Endothelial cell (in vitro differentiated cells): ENCODE measurements at places on chromosomes 4 and X.

- DNase-seq = peak; percentile 16
These were observed 147.4 kb downstream of the SMIM20 start for GRCh38 chr4:26061248-26061986.

GRCh38 chrX:1899841-1900240 lies 285.0 kb downstream of the ASMT start:
- DNase-seq = no peak

- DNase-seq = no peak
These were observed 438.3 kb downstream of the CENPC start for GRCh38 chr4:67106861-67107460.

DNA sequence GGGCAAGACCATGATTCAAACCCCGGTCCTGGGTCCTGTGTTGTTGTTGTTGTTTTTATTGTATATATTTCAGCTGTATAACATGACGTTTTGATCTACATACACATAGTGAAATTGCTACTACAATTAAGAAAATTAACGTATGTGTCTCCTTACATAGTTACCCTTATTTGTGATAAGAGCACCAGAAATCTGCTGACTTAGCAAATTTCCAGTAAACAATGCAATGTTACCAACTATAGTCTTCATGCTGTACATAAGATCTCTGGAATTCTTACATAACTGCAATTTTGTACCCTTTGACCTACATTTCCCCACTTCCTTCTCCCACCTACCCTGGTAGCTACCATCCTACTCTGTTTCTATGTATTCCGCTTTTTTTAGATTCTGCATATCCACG lies 75.8 kb upstream of the MAGEB10 start:
- DNase-seq = no peak

DNA sequence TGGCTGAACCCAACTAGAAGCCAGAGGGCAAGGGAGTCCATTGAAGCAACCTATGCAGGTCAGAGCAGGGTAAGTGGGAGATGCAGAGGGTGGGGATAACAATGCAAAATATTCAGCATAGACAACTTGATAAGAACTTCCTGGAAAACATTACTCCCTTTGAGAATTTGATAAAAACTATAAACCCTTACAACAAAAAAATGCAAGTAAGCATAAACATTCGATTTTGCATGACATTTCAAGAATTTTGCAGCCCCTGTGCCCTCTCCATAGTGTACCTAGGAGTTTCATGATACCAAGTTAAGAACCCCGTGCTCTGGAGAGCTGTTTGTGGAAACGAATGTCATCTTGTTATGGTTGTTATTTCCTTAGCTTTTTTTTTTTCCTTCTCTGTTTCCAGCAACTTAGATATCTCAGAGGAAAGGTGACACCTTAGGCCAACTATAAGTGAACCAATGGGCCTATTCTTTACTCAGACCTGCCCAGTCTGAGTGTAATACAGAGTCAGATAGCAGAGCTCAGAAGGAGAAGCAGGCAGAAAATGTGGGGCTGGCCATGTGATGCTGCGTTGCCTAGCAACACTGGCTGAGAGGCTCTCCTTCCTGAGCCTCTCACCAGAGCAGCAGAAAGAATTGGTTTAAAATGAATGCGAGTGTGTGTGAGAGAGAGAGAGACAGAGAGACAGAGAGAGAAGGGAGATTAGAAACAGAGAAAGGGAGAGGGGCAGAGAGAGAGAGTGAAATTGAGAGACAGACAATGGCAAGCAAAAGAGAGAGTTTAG lies 36.7 kb upstream of the GABRQ start:
- DNase-seq = peak; percentile 4

GRCh38 chrX:30777575-30777974 lies 111.5 kb downstream of the TAB3 start:
- no peak for DNase-seq

DNA sequence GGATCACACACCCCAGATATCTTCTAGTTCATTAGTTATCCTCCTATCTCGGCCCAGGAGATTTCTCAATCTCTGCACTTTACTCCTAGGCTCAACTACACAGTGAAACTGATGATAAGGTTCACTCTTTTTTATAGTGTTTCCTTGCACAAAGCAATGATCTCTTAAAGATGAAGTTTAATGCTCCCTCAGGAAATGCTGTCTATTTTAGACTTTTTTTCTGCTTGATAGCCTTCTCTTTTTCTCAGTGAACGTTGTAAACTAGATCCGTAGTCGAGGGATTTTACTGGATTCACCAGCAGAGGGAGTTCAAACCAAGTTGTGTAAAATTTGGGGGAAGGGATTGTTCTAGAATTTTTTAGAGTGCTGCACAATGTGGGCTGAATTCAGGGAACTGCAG lies 269.6 kb downstream of the GBA3 start:
- DNase-seq = peak; percentile 50

- no peak for DNase-seq
These were observed 348.0 kb upstream of the LCORL start for GRCh38 chr4:18369561-18369960.

- no peak for DNase-seq
These were observed 27.4 kb upstream of the PLAC1 start for GRCh38 chrX:134685668-134686067.

- DNase-seq = no peak
These were observed 4.7 kb downstream of the TLR8 start for GRCh38 chrX:12911122-12911470.

- DNase-seq = peak; percentile 15
These were observed 101.9 kb downstream of the MAML3 start for GRCh38 chr4:140052050-140052449.

DNA sequence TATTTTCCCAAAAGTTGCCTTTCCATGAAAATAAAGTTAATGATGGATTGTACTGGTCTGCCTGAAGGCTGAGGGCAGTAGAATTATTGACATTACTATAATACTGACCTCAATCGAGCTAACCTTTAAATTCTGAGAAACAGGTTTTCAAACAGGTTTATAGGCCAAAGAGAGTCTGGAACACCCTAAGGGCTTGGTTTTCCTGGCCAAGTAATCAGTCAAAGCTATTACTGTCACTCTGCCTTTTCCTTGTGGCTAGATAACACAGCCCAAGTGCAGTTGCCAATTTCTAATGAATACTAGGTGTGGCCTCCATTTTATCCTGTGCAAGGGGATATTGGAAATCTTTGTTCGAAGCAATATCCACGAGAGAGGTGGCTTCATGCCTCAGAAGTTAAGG lies 75.2 kb downstream of the INTS12 start:
- DNase-seq = no peak

GRCh38 chr4:16116493-16116990 lies 32.7 kb upstream of the PROM1 start:
- DNase-seq = no peak

DNA sequence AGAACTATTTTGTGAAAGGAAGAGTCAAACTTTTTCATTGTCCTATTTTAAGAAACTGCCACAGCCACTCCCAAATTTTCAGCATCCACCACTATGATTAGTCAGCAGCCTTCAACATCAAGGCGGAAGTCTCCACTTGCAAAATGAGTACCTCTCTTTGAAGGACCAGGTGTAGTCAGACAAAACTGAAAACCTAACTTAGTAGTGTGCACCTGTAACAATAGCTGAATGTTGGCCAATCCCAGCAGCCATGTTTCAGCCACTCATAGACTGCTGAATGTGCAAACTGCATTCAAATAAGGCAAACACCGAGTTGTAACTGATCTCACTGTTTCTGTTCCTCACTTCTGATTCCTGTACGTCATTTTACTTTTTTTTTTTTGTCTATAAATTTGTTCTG lies 341.1 kb downstream of the IL15 start:
- no peak for DNase-seq

DNA sequence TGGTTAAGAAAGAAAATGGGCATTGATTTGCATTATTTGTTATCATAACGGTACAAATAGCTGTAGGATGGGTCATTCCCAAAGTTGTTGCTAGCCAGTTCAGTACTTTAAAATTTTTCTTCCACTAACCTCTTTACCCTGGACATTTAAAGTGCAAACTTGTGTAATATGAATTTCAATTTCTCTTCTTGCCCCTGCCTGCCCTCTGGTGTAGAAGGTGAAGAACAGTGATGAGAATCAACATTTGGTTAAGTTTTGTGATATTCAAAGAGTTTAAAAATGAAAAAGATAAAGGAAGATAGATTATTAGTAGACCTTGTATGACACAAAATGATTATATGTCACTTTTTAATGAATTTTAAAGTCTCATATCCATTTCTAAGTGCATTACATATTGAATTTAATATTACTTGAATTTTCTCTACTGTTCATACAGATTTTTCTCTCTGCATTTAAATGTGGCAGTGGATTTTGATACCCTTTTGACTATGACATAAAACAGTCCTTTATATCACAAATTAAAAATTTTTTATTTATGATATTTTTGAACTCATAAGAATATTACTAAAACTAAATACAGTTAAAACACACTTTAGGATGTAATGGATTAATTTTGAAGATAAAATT lies 337.7 kb downstream of the BMPR1B start:
- peak; percentile 15 for DNase-seq

DNA sequence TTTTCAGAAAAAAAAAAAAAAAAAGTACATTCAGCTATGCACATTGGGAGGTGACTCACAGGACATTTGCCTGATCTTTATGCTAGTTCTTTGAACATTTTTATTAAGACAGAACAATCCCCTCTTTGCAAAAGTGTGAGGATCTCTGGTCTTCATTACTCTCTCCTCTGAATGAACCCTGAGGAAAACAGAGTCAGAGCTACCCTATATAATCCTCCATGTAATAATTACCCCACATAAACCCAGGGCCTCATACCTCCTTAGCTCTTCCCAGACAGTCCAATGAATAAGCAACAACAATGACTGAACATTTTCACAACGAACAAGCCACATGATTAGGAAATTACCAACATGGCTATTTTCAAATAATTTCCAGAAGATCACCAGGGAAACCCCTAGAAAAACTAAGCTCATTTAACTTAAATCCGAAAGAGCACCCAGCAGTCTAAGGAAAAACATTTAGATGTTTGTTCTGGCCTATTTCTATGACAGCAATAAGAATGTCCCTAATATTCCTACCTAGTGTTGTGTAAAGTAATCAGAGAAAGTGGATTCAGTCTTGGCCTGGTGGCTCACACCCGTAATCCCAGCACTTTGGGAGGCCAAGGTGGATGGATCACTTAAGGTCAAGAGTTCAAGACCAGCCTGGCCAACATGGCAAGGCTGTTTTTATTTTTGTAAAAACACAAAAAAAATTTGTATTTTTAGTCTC lies 37.8 kb downstream of the TBC1D9 start:
- no peak for DNase-seq

DNA sequence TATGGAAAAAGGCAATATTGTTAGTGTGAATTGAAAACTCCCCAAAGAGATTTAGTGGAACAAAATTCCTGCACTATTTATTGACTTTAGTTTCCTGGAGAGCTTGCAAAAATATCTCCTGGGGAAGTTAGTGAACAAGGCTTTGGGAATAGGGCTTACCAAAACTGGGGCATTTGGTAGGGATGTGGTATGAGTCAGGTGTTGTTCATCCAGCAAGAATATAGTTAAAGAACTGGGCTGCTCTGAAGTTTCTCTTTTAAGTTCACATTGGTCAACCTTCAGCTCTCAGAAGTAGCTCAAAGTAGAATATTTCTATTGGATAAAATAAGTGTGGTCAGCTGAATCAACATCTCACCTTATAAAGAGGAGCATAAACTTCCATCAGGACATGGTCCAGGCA lies 185.0 kb downstream of the CPE start:
- no peak for DNase-seq

DNA sequence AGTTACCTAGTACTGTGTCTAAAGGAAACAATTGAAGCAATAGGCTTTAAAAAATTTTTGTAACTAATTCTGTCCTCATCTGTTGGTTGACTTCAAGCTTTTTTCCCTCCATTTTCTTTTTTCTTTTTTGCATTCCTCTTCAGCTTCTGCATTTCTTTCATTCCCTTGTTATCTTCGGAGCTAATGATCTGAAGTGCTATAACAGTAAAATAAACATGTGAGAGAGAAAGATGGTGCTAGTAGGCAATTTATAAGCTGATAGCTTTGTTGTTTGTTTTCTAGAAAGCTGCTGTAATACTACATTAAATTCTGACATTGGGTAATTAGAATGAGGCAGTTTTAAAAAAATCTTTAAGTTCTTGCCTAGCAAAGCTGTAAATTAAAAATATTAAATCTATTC lies 37.1 kb downstream of the PTPN13 start:
- no peak for DNase-seq

- DNase-seq = no peak
These were observed 91.8 kb downstream of the SHISA3 start for GRCh38 chr4:42489095-42489494.

GRCh38 chr4:154487145-154487544 lies 4.5 kb downstream of the DCHS2 start:
- DNase-seq = no peak

- DNase-seq = no peak
These were observed 26.5 kb upstream of the PLCXD1 start for GRCh38 chrX:254630-255215.

DNA sequence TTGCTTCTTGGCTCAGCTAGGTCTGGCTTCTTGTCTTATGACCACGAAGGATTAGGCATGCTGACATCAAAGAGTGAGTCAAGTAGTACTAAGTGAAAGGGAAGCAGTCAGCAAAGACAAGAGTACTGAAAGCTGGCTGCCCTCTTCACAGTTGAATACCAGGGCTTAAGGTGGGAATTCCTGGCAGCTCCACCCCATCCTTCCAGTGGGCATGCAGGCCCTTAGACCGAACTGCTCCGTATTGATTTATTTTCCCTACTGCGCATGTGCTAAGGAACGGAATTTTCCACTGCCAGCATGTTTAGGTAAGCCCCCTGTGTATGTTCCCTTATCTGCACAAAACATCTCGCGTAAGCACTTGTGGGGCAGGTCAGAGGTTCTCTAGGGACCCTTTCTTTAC lies 2320.1 kb downstream of the ARAP2 start:
- DNase-seq = no peak

- DNase-seq = no peak
These were observed 26.2 kb downstream of the ZNF827 start for GRCh38 chr4:145912376-145912775.

DNA sequence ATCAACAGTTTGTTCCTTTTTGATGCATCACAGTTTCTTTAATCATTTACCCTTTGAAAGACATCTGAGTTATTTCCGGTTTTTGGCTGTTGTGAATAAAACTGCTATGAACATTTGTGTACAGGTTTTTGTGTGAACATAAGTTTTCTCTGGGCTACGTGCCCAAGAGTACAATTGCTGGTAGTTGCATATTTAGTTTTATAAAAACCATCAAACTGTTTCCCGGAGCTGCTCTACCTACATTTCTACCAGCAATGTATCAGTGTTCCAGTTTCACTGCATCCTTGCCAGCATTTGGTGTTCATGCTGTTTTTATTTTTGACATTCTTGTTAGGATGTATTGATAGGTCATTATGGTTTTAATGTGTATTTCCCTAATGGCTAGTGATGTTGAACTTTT lies 17.3 kb downstream of the KDM6A start:
- DNase-seq = no peak

- DNase-seq = no peak
These were observed 516.6 kb downstream of the PPARGC1A start for GRCh38 chr4:23373261-23373660.

GRCh38 chr4:95093460-95093859 lies 335.7 kb downstream of the BMPR1B start:
- DNase-seq = no peak
